ENCODE measurements at places on chromosomes 7 and 10.

- DNase-seq, result no peak
Observed at GRCh38 chr10:78415111-78415510, 381.4 kb downstream of the RPS24 start.

- peak; percentile 36 for DNase-seq
Observed at GRCh38 chr7:76338298-76339084, 20.3 kb downstream of the YWHAG start.

- no peak for DNase-seq
Observed at GRCh38 chr10:132099389-132100090, 33.8 kb downstream of the JAKMIP3 start.

GRCh38 chr7:133571076-133571475 lies 318.2 kb downstream of the EXOC4 start:
- DNase-seq, result no peak

DNA sequence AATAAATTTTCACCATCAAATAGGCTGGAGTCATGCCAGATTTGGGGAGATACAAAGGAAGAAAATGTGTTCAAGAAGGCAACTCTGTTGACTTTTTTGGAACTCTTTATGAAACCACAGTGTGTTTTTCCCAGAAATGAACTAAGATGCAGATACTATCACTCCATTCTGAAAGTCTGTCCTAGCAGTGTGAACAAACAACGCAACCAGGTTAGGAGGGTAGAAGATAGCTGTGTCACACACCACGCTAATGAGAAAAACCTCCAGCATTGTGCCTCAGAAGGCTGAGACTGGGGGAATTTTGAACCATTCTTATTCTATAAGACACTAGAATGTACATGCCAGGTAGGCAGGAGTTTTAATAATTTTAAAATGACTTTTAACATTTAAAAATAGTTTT lies 15.9 kb upstream of the ATP6V0A4 start:
- DNase-seq, result no peak

GRCh38 chr7:21768279-21768678 lies 177.4 kb downstream of the CDCA7L start:
- no peak for DNase-seq

- DNase-seq, result no peak
Observed at GRCh38 chr7:106827626-106828025, 37.5 kb upstream of the PIK3CG start.

DNA sequence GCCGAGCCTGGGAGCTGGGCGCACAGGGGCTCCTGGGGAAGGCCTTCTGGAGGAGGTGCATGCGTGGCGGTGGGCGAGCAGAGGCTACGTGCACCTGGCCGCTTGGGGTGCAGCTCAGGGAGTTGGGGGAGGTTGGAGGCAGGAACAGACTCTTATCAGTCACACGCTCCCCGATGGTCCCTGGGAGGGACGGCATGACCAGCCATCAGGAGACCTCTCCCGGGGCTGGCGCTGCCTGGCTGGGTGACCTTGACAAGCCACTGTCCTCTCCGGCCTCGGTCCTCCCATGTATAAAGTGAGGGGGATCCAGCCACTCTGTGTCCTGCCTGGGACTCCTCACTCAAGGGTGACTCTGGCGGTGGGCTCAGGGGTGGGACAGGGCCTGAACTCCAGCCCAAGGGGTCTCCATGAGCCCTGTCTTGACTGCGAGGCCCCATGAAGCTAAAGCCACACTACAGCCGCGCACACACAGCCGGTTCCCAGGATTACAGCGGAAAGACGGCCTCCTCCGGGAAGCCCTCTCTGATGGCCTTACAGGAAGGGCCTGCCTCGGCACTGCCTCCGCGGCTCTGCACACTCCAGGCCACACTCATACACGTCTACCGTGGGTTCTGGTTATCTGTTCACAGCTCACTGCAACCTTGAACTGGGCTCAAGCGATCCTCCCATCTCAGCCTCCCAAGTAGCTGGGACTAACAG lies 2.3 kb downstream of the TMEM184A start:
- DNase-seq, result no peak

- no peak for DNase-seq
Observed at GRCh38 chr7:130490311-130490791, 1.5 kb upstream of the MEST start.

DNA sequence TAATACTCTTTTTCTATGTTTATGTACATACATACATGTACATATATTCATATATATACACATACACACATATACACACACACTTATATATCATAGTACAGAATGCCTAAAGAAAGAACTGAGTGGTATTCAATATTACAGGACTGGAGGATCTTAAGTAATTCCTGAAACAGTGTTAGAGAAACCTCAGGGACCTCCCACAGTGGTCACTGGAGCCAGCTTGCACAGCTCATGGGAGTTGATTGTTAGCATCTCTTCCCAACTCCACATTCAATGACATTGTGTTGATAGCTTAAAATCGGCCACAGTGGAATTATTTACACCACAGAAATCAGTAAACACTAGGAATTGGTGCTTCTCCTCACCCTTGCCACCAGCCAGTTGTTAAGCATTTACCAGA lies 6.0 kb downstream of the LRRC17 start:
- DNase-seq, result no peak

DNA sequence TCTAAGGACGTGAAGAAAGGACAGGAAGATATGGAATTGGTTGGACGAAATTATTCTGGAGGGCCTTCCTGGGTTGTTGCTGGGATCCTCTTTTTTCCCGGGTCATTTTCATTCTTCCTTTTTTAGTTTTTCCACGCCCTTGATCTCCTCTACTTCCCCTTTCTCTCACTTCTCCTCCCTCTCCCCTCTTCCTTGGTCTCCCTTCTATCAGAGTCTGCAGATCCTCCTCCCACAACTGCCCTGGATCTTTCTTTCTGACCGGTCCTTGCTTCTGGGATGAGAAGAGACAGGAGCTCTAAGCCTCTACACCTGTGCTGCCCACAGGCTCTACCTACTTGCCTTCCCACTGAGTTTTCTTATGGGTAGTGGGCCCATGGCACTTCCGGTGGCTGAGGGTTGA lies 103.7 kb upstream of the RELN start:
- DNase-seq, result no peak

GRCh38 chr7:28669330-28669729 lies 257.0 kb downstream of the CREB5 start:
- DNase-seq, result no peak

DNA sequence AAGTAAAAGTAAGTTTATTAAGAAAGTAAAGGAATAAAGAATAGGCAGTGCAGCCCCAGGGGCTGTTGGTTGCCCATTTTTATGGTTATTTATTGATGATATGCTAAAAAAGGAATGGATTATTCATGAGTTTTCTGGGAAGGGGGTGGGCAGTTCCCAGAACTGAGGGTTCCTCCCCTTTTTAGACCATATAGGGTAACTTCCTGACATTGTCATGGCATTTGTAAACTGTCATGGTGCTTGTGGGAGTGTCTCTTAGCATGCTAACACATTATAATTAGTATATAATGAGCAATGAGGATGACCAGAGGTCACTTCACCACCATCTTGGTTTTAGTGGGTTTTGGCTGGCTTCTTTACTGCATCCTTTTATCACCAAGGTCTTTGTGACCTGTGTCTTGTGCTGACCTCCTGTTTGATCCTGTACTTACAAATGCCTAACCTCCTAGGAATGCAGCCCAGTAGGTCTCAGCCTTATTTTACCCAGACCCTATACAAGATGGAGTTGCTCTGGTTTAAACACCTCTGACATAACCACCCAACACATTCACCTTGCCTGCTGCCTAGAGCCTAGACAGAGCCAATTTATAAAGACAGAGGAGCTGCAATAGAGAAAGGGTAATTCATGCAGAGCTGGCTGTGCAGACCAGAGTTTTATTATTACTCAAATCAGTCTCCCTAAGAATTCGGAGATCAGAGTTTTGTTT lies 10.9 kb upstream of the ERCC6 start:
- no peak for DNase-seq

- DNase-seq, result peak; percentile 55
Observed at GRCh38 chr7:84202855-84203254, 8.3 kb upstream of the SEMA3A start.

DNA sequence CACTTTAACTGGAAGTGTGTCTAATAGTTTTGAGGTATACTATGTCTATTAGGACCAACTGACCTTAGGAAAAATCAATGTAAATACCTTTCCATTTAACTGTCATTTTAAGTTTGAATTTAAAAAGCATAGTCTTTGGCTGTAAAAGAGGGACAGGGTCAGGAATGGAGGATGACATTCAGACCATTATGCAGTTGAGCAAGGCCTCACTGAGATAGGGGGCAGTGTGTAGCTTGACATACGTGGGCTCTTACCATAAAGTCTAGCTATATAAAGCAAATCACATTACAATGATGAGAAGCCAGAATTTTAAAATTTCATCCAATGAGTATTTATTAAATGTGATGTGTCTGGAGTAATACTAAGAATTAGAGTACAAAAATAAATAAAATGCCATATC lies 17.9 kb downstream of the PALS2 start:
- no peak for DNase-seq

GRCh38 chr7:153389261-153389660 lies 629.7 kb downstream of the ACTR3B start:
- DNase-seq, result no peak

GRCh38 chr10:17657103-17657500 lies 13.2 kb downstream of the STAM start:
- DNase-seq, result no peak

DNA sequence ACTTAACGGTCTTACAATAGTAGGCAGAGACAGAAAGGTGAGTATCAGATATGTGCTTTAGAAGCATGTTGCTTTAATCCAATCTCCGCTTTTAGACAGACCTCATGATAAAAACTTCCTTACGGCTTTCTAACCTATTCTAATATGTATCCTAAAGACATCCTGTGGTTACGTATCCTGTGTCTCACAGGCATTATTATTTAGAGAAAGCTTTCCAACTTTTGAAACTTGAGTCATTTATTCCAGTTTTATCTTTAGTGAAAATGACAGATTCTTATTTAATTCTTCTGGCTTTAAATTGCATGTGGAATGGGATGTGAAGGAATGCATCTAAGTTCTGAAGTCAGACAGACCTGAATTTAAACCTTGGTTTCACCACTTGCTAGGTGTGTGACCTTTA lies 118.9 kb downstream of the OTUD1 start:
- DNase-seq, result peak; percentile 5

GRCh38 chr10:133462512-133463305 lies 9.0 kb downstream of the SCART1 start:
- no peak for DNase-seq

DNA sequence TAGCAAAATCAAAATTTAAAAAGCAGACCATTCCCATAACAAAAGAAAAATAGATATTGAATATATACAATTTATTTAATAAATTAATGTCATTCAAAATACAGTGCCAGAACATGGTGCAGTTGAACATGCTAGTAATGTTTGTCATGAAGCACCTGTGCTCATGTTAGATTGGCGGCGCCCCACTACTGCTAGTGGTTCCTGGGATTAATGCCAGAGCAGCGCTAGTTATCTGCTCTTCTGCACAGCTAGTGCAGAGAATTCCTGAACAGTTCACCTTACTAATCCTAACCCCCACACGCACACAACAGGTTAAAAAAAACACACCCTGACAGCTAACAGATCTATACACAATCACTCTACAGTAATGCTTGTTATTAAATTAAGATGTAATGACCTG lies 23.4 kb downstream of the KBTBD2 start:
- no peak for DNase-seq

- DNase-seq, result peak; percentile 12
Observed at GRCh38 chr10:123858077-123858681, 33.4 kb downstream of the CPXM2 start.

DNA sequence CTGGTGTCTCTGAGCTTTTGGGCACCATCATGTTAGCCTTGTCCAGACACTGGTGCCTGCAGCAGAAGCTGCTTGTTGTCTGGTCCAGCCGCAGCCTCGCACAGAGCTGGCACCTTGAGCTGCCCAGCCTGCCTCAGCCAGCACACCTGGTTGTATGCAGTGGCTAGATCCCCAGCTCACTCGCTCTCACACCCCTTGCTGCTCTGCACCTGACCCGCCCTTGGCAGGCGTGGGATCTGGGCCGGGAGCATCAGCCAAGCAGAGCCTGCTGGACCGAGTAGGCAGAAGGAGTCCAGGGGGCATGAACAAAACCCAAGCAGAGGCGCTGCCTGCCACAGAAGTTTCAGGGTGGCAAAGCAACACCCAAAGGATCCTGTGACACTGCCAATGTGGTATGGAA lies 79.7 kb upstream of the ITGB1 start:
- DNase-seq, result no peak

- DNase-seq, result peak; percentile 71
Observed at GRCh38 chr10:73584737-73585136, 6.4 kb downstream of the USP54 start.

DNA sequence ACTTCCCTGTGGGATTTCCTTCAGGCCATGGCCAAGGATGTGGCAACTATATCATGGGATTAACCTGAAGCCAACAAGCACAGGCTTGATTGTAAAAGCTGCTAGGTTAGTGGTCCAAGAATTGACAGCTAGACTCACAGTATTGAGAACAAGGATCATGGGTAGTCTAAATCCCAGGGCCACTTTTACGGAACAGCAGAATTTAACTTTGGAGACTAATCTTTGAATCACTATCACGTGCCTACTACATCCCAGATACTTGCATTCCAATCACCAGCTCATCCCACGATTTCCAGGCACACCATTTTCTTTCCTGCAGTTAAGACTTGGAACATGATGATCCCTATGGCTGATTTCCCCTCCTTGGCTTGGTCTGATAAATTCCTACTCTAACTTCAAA lies 65.6 kb upstream of the ADO start:
- peak; percentile 72 for DNase-seq

DNA sequence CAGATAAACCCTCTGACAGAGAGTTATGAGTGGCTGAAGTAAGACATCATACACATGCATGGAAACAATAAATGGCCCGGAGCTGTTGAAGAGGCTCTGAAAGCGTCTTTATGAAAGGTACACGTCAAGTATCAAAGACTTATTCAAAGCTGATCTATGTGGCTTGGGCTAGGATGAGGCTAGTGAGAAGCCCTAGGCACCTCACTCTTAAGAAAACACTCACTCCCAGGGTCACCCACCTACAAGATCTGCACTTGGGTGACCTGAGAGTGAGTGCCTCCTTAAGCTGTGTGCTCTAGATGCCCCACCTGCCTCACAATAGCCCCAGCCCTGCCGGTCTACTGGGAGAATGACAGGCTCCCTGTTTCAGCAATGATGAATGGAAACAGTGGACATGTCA lies 1.1 kb upstream of the GIMAP1 start:
- no peak for DNase-seq

GRCh38 chr10:100805543-100806355 lies 60.4 kb downstream of the PAX2 start:
- no peak for DNase-seq

DNA sequence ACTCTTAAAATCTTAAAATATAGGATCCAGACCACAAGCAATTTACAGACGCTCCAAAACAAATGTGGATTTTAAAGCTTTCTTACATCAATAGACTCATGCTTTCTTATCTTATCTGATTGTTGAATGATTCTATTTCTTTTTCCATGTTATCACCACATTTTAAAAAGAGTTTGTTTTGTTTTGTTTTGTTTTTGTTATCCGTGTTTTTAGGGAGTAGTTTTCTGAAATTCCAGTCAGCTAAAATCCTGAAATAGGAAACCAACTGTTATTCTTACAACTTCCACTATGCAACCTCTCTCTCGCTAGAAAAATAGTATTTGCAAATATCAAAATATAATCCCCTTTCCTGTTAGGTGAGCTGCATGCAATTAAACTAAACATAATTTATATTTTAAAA lies 251.0 kb downstream of the PCDH15 start:
- DNase-seq, result no peak

All from ELR (cell line).